HT1080 (cell line): ENCODE measurements at places on chromosomes 7 and 10. TPM values are rescaled to one million over a fixed set of nuclear protein-coding genes. Genes with fewer than 3 reads are reported as not detected.
A peak's percentile ranks its signal among the peaks of the same experiment; 100 is the strongest.

The SORBS1 gene
- 0.50 and 0.76 TPM in 2 replicates for total RNA-seq

- DNase-seq = peak; percentile 43
Measured at GRCh38 chr10:102628451-102628911, 15.8 kb upstream of the TRIM8 start.

The TSPAN33 gene
- total RNA-seq = 0.08 and 0.20 TPM in 2 replicates

The RASA4 gene
- total RNA-seq = 1.3 and 2.8 TPM in 2 replicates

DNA sequence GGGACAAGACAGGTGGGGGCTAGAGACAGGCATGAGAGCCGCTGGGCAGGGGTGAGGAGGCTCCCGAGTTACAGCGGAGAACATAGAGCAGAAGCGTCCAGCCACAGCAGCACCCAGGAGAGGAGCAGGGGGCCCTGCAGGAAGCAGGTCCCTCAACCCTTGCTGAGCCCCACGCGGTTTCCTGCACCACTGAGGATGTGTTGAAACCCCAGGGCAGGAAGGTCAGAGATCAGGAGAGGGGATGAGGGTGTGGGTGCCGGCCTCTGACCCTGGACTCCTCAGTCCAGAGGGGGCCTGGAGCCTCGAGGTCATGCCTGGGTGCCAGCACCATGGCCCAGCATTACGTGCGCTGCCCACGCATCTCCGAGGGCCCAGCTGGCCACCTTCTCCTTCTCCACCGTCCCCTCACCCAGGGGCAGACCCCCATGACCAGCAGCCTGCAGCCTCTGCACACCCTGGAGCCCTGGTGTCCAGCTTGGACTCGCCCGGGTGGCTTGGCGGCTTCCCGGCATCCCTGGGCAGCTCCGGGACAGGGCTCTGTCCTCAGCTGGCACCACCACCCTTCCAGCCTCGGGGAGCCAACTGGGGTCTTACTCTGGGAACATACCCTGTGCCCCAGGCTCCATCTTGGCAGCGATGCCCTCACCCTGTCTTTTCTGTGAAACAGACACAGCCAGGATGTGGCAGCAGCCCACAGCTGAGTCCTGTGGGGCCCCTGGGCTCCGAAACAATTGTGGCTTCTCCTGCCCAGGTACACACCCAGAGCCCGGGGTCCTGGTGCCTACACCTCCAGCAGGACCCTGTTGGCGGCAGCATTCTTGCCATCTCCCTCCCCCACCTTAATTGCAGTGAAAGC, 52.0 kb downstream of the STK32C start:
- no peak for DNase-seq

DNA sequence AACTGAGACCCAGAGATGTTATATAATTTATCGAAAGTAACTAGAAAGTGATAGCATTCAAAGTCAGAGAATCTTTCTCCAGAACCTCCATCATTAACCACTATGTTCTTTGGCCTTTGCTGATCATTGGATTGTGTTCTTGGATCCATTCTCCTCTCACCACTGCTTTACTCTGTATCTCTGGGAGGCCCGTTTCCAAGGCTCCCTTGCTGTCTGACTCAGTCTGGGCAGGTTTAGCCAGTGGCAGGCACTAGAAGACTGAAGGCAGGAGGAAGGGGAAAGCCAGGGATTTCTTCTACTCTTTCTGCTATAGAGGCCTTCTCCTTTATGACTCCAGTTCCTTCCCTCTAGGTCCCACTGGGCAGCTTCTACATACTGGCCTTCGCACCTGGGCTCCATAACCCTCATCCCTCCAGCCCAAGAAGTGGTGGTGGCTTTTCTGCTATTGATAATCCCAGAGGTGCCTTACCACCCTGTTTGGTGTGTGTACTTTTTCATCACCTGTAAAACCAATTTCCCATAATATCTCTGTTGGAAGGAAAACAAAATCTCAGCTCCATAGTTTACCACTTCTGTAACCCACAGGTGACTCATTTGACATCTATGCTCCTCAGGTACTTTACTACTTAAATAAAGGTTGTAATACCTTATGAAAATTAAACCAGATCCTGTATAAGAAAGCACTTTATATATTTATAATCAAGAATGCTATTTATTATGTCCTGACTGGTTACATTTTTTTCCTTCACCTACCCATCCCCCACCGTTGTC, 36.0 kb downstream of the BCAP29 start:
- no peak for DNase-seq

DNA sequence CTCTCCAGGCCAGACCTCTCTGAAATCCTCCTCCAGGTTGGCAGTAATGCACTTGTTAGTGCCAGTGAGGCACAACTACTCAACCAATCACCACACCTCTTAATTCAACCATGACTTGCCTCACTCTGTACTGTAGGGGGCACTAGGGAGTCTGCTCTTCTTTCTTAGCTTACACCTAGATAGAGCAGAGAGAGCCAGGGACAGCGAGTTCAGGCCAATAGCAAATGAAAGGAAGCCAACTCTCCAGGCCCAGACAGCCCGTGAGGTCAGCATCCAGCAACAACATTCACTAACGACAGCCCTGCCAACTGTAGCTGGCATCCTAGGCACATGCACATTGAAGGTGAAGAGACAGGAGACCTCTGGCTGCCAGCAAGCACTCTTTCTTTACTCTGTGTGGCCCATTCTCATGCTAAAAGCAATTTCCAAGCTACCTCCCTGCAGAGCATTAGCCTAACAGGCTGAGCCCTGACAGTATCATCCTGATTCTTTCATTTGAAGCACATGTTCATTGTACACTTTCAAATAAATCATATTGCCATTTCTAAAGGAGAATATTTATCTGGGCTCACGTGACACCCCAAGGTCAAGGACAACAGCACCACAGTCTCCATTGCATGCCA, 136.3 kb downstream of the DPY19L1 start:
- peak; percentile 3 for DNase-seq

DNA sequence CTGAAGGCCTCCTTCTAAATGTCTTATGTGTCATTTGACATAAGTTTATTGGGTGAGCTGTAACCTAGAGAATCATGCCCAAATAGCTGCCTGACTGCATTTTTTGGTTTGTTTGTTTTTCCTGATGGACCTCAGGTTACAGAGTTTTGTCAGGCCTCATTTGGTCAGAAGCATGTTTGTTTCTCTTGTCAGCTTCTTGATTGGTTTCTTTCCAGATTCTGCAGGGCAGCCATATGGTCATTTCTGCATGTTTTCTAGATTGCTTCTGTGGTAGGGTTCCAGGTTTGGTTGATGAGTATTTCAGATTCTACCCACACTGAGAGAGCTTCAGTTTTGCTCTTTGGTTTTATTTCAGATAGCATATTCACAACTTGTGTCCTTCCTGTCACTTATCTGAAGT, 28.0 kb downstream of the GLCCI1 start:
- DNase-seq = no peak

DNA sequence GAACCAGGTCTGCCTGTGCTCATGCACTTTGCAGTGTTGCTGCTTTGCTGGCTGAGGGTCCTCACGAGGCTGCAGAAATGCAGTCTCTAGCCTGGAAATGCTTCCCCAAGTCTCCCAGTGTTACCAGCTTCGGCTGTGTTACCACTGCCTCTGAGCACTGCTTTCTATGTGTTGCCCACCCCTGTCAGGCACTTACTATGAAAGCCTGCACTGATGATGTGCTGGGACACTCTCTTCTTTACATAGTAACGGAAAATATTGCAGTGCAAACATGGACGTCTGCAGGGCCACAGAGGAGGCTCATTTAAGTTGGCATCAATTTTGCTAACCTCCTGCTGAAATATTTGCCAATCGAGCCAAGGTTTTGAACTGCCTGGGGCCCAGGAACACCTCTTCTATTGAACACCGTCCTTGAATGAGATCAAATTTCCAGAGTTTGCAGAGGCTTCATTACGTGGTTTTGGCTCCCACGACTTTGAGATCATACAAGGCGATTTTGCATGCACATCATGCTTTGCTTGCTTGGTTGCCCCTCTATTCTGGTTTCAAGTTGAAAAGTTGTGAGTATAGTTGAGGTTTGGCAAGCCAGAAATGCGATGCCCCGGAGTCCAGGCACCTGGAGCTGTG, 404.7 kb upstream of the PODXL start:
- DNase-seq = no peak

DNA sequence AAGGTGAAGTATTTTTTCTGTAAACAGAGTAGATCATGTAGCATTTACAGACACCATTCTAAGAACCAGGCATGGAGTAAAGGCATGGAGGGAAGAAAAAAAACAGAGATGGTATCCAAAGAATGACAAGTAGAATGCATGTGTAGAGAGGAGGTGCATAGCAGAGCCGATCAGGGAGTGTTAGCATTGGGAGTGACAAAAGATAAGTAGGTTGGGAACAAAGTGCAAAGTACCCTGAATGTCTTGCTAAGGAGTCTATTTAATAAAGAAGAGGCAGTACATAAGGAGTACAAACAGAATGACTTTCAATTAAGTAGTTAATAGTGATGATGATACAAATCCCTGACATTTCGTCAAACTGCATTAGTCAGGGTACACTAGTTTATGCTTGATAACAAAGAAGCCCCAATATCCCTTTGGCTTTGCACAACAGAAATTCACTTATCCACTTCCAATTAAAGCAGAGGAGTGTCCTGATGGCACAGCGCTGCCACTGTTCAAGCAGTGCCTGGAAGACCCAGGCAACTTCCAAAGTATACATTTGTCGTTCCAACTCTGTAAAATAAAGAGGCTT, 371.5 kb downstream of the TNS3 start:
- DNase-seq = no peak

DNA sequence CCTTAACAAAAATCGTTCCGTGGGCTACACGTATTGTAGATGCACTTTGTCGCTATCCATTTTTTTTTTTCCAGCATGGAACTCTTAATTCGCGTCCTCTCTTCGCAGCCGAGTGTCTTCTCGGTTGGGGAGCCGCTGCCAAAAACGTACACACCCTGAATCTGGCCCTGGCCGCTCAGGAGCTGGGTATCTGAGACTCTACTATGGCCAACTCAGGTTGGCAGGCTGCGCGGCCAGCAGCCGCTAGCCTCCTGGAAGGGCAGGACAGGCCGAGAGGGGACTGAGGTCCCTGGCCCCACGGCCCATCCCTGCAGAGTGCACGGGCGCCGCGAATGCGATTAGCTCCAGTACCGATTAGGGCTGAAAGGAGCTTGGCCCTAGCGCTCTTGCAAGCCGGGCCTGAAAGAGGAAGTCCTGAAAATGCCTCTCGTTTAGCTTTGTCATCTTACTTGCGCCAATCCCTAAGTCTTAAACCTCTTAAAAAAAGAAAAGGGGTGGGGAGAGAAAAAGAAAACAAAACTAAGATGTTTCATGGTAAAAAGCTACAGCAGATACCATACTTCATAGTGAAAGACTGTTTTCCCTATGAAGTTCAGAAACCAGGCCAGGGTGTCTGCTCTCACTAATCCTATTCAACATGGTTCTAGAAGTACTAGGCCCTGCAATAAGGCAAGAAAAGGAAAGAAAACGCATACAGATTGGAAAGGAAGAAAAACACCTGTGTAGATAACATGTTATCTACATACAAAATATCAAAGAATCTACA, 113.2 kb upstream of the RHEB start:
- no peak for DNase-seq

- DNase-seq = no peak
Measured at GRCh38 chr10:1462994-1463633, 274.2 kb downstream of the ADARB2 start.
